ENCODE measurements at places on chromosomes 11 and 22. TPM values are rescaled to one million over a fixed set of nuclear protein-coding genes. Genes with fewer than 3 reads are reported as not detected.

DNA sequence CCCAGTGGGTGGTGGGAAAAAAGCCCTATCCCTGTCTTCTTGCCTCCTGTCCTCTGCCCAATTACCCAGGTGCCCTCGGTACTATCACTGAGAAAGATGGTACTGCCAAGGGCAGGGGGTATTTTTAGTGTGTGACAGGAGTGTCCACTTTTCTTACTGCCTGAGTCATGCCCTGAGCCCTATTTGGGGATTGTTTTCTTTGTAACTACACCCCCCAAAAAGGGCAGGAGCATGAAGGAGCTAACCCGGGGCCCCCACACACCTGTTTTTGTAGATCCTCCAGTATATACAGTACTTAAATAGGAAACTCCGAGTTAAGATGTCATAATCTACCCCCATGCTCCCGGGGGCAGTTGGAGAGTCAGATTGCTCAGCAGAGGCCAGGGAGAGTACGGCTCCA, 3.8 kb downstream of the SMTNL1 start:
- no peaks in the 10 kb centered on the region for H3K4me1 ChIP-seq
- H3K27ac ChIP-seq, result no peak overlapping the region
- no peak for DNase-seq
- no peaks in the 10 kb centered on the region for H3K36me3 ChIP-seq
- no peak overlapping the region for H3K4me3 ChIP-seq

GRCh38 chr11:15374418-15374817, 259.7 kb downstream of the INSC start:
- no peaks in the 10 kb centered on the region for H3K4me1 ChIP-seq
- H3K4me3 ChIP-seq, result no peak overlapping the region

The APOL4 gene
- 0.46 TPM for total RNA-seq

The SEC14L3 gene
- not detected for total RNA-seq

DNA sequence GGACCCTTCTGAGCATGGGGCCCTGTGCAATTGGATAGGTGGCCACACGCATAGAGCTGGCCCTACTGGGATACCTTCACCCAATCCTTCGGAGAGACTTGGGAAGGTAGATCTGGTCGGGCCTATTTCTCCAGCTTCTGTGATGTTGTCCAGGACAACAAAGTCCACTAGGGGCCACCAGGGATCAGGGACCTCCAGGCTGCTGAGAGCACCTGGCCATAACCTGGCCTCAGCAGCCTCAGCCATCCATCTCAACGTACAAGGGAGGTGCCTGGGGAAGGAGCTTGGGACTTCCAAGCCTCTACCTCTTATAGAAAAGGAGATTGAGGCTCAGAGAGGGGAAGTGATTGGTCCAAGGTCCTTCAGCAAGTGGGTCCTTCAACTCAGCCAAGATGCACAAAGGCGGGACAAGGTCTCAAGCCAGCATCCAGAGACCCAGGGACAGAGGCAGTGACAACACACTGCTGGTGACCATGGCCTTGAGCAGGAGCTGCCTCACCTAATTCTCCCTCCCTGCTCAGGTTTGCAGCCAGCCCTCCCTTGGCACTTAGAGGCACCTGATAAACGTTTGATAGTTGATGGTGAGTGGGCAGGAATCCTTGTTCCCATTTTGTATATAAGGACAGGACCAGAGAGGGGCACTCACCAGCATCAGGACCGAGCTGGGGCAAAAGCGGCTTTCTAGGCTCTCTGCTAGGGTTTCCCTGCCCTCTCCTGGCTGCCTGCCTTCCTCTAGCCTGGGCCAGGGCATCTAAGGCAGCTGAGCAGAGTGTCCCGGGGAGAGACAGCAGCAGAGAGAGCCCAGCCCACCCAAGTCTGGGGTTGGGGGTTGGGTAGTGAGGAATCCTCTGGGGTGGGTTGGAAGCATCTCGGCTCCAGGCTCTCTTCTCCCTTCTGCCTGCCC, 4.5 kb downstream of the RAC2 start:
- DNase-seq, result no peak
- peaks cover 51% of the 10 kb centered on the region for H3K36me3 ChIP-seq
- H3K27me3 ChIP-seq, result no peaks in the 10 kb centered on the region
- H3K4me1 ChIP-seq, result peaks cover 82% of the 10 kb centered on the region
- H3K4me3 ChIP-seq, result peak overlapping the region; percentile 42
- H3K27ac ChIP-seq, result peak overlapping the region; percentile 4

DNA sequence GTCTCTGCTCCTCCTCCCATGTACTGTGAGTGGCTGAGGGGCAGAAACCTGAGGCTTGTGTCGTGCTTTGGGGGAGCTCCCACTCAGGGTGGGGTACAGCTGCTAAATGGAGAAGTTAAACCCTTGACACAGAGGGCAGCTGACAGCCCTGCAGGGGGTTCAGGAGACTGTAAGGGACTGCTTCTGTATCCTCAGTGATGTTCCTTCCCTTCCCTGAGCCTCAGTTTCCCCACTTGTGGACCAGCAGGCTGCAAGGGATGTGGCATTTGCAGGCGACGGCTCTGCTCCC, 15.6 kb downstream of the SYNGR1 start:
- no peaks in the 10 kb centered on the region for H3K27me3 ChIP-seq
- H3K36me3 ChIP-seq, result no peaks in the 10 kb centered on the region
- H3K27ac ChIP-seq, result no peak overlapping the region
- DNase-seq, result no peak

- no peaks in the 10 kb centered on the region for H3K4me1 ChIP-seq
- H3K4me3 ChIP-seq, result no peak overlapping the region
- no peak overlapping the region for H3K27ac ChIP-seq
- H3K36me3 ChIP-seq, result no peaks in the 10 kb centered on the region
- H3K27me3 ChIP-seq, result no peaks in the 10 kb centered on the region
These were observed 24.6 kb upstream of the P2RY2 start for GRCh38 chr11:73193251-73194033.

- H3K36me3 ChIP-seq, result no peaks in the 10 kb centered on the region
- H3K27me3 ChIP-seq, result no peaks in the 10 kb centered on the region
- H3K4me1 ChIP-seq, result no peaks in the 10 kb centered on the region
- no peak overlapping the region for H3K4me3 ChIP-seq
- no peak overlapping the region for H3K27ac ChIP-seq
These were observed 73.4 kb downstream of the NCAM1 start for GRCh38 chr11:113034576-113034975.

DNA sequence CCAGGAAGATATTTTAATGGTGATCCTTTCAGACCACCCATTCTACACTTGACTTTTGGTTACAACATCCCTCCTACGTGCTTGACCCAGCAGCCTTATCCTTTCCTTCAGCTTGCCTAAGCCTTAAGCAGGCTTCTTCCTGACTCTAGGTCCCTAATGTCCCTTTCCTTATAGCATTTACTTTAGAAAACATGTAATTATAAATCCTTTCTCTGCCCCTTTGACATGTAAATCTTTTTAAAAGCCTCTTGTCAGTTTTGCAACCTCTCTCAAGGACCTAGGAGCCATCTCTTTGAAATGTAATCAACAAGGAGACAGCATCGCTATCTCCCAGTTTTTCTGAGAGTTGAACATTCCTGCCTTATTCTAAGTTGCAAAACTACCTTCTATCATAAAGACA, 1255.2 kb downstream of the LRRC4C start:
- no peaks in the 10 kb centered on the region for H3K4me1 ChIP-seq
- H3K27ac ChIP-seq, result no peak overlapping the region

DNA sequence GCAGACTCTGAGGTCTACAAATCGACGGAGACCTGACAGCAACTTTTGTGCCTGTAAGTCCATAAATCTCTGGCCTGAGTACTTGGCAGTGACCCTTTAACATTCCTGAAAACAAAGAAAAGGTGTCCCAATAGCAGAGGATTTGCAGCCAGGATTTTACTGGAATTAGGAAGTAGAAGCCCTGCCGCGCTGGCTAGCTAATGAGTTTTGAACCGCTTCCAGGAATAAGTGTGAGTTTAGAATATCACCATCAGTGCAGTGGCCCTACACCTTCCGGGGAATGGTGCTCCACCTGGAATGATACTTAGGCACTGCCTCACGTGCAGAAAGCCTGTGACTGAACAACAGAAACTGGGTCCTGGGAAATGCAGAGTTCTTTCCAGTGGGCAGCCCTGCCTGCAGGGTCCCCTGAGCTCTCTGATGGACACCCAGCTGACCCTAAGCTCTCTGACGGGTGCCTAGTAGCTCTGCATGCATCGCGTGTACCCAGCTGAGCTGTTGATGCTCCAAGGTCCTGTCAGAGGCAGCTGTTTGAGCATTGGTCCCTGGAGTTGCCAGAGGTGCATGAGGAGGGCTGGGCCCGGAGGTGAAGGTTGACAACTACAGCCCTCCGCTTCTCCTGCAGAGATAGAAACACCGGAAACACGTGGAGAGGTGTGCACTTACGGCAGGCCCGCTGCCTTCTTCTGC, 380.9 kb downstream of the TBC1D22A start:
- no peak for DNase-seq
- no peak overlapping the region for H3K27ac ChIP-seq
- H3K4me1 ChIP-seq, result no peaks in the 10 kb centered on the region
- H3K4me3 ChIP-seq, result no peak overlapping the region
- no peaks in the 10 kb centered on the region for H3K27me3 ChIP-seq
